Thoracic aorta (tissue), 2 donors: ENCODE measurements at places on chromosomes 12 and 14. TPM values are rescaled to one million over a fixed set of nuclear protein-coding genes. Genes with fewer than 3 reads are reported as not detected.

KRT83 gene
- total RNA-seq, result not detected

CLEC2A gene
- not detected for total RNA-seq

- H3K4me1 ChIP-seq, result no peaks in the 10 kb centered on the region
- no peak overlapping the region for H3K27ac ChIP-seq
- no peak for DNase-seq
- H3K27me3 ChIP-seq, result no peaks in the 10 kb centered on the region
- no peaks in the 10 kb centered on the region for H3K36me3 ChIP-seq
- H3K4me3 ChIP-seq, result no peak overlapping the region
Measured at GRCh38 chr12:75323663-75324062, 6.5 kb downstream of the CAPS2 start.

TBX3 gene
- total RNA-seq, result 0.81 TPM

GRCh38 chr12:1267243-1267642 lies 276.2 kb downstream of the ERC1 start:
- peaks cover 8% of the 10 kb centered on the region for H3K36me3 ChIP-seq
- H3K27ac ChIP-seq, result no peak overlapping the region
- DNase-seq, result no peak
- no peaks in the 10 kb centered on the region for H3K27me3 ChIP-seq
- no peaks in the 10 kb centered on the region for H3K4me1 ChIP-seq
- no peak overlapping the region for H3K4me3 ChIP-seq

ZFHX2 gene
- total RNA-seq, result 0.49 TPM

TOMM20L gene
- not detected for total RNA-seq

GRCh38 chr12:51841727-51842126 lies 6.8 kb downstream of the FIGNL2 start:
- no peaks in the 10 kb centered on the region for H3K4me1 ChIP-seq
- DNase-seq, result no peak
- H3K27me3 ChIP-seq, result no peaks in the 10 kb centered on the region
- H3K36me3 ChIP-seq, result no peaks in the 10 kb centered on the region
- no peak overlapping the region for H3K27ac ChIP-seq

DNA sequence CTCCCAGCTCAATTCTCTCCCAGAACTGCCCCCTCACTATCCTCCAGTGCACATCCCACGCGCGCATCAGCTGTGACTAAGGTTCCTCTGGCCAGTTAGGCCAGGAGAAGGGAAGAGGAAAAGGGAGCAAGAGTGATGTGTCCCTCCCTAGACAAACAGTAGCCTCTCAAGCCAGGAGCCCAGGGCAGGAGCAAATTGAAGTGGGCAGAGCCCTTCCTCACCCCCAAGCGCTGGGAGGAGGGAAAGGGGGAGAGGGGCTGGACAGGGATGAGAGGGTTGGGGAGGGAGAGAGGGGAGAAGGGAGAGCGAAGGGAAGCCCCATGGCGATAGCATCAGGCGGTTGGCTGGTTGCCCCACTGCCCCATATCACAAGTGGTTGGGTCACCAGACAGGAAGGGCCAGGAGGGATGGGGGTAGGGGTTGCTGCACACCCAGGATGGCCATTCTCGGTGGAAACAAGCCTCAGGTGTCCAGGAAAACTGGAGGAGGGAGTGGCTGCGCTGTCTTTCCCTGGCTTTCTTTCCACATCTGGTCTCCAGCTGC lies 1.1 kb downstream of the CD63 start:
- peak overlapping the region; percentile 95 for H3K4me3 ChIP-seq
- peaks cover 67% of the 10 kb centered on the region for H3K4me1 ChIP-seq
- no peak for DNase-seq
- peak overlapping the region; percentile 100 for H3K27ac ChIP-seq
- H3K36me3 ChIP-seq, result peaks cover 21% of the 10 kb centered on the region
- H3K27me3 ChIP-seq, result no peaks in the 10 kb centered on the region

- H3K4me1 ChIP-seq, result no peaks in the 10 kb centered on the region
- no peak for DNase-seq
- H3K4me3 ChIP-seq, result no peak overlapping the region
- H3K27me3 ChIP-seq, result no peaks in the 10 kb centered on the region
- peaks cover 4% of the 10 kb centered on the region for H3K36me3 ChIP-seq
- no peak overlapping the region for H3K27ac ChIP-seq
Measured at GRCh38 chr12:88052686-88053085, 23.5 kb upstream of the C12orf50 start.

DNA sequence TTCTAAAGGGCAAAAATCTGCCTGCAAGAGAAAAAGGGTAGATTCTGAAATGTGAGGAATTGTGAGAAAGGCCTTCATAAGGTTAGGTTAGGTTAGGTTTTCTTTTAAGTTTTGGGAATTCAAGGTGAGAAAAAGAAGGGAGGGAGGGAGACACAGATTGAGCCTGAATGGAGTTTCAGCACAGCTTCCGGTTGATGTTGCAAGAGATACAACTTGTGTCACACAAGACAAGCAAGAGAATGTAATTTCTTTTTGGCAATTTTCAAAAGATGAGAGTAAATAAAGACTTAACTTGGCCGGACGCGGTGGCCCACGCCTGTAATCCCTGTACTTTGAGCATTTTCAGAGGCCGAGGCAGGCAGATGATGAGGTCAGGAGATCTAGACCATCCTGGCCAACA lies 63.8 kb downstream of the CPSF2 start:
- DNase-seq, result no peak
- H3K4me3 ChIP-seq, result no peak overlapping the region
- no peaks in the 10 kb centered on the region for H3K27me3 ChIP-seq

DNA sequence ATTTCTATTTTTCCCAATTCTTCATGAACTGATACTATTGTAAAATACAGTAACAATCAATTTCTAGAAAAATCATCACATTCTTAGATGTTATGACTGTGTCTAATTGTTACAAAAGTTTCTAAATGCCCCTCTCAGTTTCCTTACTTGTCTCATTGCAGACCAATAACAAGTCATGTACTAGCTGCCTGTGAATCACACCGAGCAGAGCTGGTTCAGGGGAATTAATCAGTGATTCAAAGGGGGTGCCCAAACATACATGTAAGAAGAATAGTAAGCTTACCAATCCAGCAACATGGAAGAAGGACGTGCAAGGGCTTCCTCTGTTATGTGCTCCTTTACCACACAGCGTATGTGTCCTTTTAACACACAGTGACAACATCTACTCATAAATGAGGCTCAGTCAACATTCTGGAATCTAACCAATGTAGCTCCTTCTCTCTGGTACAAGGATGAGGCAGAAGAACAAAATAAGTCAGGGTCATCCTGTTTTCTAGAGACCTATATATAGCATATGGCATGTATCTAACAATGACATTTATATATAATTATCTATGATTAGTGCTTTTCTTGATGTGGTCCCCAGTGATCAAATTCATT lies 126.4 kb downstream of the SCN8A start:
- DNase-seq, result no peak
- no peaks in the 10 kb centered on the region for H3K36me3 ChIP-seq
- H3K4me1 ChIP-seq, result no peaks in the 10 kb centered on the region

SIX1 gene
- 2.6 TPM for total RNA-seq

- H3K27ac ChIP-seq, result peak overlapping the region; percentile 15
- no peaks in the 10 kb centered on the region for H3K27me3 ChIP-seq
- no peak for DNase-seq
- H3K4me1 ChIP-seq, result peaks cover 13% of the 10 kb centered on the region
- H3K36me3 ChIP-seq, result peaks cover 4% of the 10 kb centered on the region
- no peak overlapping the region for H3K4me3 ChIP-seq
Measured at GRCh38 chr12:66144791-66145754, 14.5 kb upstream of the LLPH start.

- H3K27me3 ChIP-seq, result no peaks in the 10 kb centered on the region
- H3K27ac ChIP-seq, result peak overlapping the region; percentile 90
- H3K4me3 ChIP-seq, result peak overlapping the region; percentile 97
- peaks cover 8% of the 10 kb centered on the region for H3K4me1 ChIP-seq
Measured at GRCh38 chr12:92146497-92147224, 1.0 kb upstream of the BTG1 start.

RBP5 gene
- not detected for total RNA-seq

DNA sequence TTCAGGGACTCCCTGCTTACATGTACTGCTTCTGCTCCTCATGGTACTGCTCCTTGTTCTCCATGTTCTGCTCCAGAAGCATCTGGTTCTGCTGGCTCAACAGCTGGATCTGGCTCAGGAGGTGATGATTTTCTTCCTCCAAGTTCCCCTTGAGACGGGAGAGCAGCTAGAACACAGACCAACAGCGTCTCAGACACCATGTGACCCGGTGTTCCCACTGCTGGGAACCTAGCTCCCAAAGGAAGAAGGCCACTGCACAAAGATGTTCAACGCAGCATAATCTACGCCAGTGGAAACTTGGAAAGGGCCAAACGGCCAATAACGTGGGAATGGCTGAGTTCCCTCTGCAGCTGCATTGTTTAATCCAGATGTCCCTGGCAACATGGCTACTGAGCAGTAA lies 49.6 kb upstream of the GPR68 start:
- no peaks in the 10 kb centered on the region for H3K36me3 ChIP-seq
- H3K27ac ChIP-seq, result no peak overlapping the region
- no peak overlapping the region for H3K4me3 ChIP-seq
- H3K4me1 ChIP-seq, result no peaks in the 10 kb centered on the region

TPPP2 gene
- total RNA-seq, result not detected

GRCh38 chr12:113366827-113367226 lies 8.4 kb downstream of the PLBD2 start:
- peaks cover 4% of the 10 kb centered on the region for H3K4me1 ChIP-seq
- no peak overlapping the region for H3K4me3 ChIP-seq
- H3K27ac ChIP-seq, result no peak overlapping the region

DNA sequence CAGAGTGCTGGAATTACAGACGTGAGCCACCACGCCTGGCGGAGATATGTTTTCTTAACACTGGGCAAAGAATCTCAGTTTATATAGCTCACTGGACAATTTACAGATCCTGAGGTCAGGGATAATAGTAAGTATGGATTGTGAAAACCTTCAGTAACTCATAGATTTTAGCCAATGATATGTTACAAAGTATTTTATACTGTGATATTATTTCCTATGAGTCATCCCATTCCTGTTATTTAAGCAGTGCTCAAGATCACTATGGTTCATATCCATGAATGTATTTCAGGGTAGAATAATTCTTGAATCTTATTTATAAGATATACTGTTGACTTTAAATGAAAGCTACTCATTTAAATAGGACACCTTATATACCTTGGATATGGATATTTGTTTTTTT lies 107.2 kb downstream of the RAD51B start:
- DNase-seq, result no peak
- H3K27me3 ChIP-seq, result no peaks in the 10 kb centered on the region
- no peaks in the 10 kb centered on the region for H3K36me3 ChIP-seq
- H3K4me1 ChIP-seq, result no peaks in the 10 kb centered on the region
- H3K27ac ChIP-seq, result no peak overlapping the region
- H3K4me3 ChIP-seq, result no peak overlapping the region

TAS2R9 gene
- not detected for total RNA-seq

- DNase-seq, result no peak
- H3K4me1 ChIP-seq, result peaks cover 16% of the 10 kb centered on the region
Measured at GRCh38 chr14:23123419-23123818, 4.4 kb upstream of the CEBPE start.

DCN gene
- total RNA-seq, result 869 TPM

DNA sequence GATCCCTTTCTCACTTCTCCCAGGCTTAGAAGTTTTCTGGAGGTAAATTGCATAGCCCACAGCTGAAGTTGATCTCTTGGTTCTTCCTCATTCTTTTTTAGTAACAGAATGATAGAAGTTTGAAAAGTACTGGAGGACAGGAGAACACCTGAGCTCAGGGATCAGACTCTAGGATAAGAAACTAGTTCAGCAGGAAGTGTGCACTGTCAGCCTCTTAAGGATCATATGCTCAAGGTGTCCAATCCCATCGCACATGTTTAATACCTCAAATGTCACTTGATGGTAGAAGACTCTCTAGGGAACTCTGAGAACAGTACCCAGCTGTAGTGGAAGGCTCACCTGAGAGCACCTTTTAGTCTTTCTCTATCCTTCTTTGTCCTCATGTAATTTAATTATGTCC lies 14.7 kb upstream of the LIMA1 start:
- no peak overlapping the region for H3K4me3 ChIP-seq
- peaks cover 5% of the 10 kb centered on the region for H3K4me1 ChIP-seq
- H3K36me3 ChIP-seq, result no peaks in the 10 kb centered on the region
- H3K27me3 ChIP-seq, result no peaks in the 10 kb centered on the region
- H3K27ac ChIP-seq, result no peak overlapping the region

SLC25A21 gene
- total RNA-seq, result not detected

PARPBP gene
- total RNA-seq, result 2.6 TPM

GRCh38 chr14:62126879-62127478 lies 364.8 kb downstream of the SNAPC1 start:
- H3K4me1 ChIP-seq, result no peaks in the 10 kb centered on the region
- DNase-seq, result no peak
- H3K27me3 ChIP-seq, result no peaks in the 10 kb centered on the region
- H3K4me3 ChIP-seq, result no peak overlapping the region

GRCh38 chr14:64238049-64238448 lies 56.1 kb downstream of the ESR2 start:
- no peaks in the 10 kb centered on the region for H3K36me3 ChIP-seq
- no peaks in the 10 kb centered on the region for H3K27me3 ChIP-seq
- no peak overlapping the region for H3K27ac ChIP-seq
- DNase-seq, result no peak

CCDC38 gene
- not detected for total RNA-seq

CISTR gene
- total RNA-seq, result not detected

EPYC gene
- total RNA-seq, result not detected

GLS2 gene
- 0.85 TPM for total RNA-seq

TAS2R50 gene
- 1.5 TPM for total RNA-seq

- no peaks in the 10 kb centered on the region for H3K27me3 ChIP-seq
- no peak for DNase-seq
- no peaks in the 10 kb centered on the region for H3K4me1 ChIP-seq
- H3K27ac ChIP-seq, result no peak overlapping the region
Measured at GRCh38 chr12:52132754-52133161, 53.3 kb downstream of the SMIM41 start.

- H3K36me3 ChIP-seq, result peaks cover 6% of the 10 kb centered on the region
- DNase-seq, result no peak
- peaks cover 79% of the 10 kb centered on the region for H3K4me1 ChIP-seq
- no peak overlapping the region for H3K27ac ChIP-seq
- no peaks in the 10 kb centered on the region for H3K27me3 ChIP-seq
- H3K4me3 ChIP-seq, result peak overlapping the region; percentile 39
Measured at GRCh38 chr12:120228291-120229070, 27.6 kb upstream of the RPLP0 start.

GPX2 gene
- total RNA-seq, result 5.0 TPM

DNA sequence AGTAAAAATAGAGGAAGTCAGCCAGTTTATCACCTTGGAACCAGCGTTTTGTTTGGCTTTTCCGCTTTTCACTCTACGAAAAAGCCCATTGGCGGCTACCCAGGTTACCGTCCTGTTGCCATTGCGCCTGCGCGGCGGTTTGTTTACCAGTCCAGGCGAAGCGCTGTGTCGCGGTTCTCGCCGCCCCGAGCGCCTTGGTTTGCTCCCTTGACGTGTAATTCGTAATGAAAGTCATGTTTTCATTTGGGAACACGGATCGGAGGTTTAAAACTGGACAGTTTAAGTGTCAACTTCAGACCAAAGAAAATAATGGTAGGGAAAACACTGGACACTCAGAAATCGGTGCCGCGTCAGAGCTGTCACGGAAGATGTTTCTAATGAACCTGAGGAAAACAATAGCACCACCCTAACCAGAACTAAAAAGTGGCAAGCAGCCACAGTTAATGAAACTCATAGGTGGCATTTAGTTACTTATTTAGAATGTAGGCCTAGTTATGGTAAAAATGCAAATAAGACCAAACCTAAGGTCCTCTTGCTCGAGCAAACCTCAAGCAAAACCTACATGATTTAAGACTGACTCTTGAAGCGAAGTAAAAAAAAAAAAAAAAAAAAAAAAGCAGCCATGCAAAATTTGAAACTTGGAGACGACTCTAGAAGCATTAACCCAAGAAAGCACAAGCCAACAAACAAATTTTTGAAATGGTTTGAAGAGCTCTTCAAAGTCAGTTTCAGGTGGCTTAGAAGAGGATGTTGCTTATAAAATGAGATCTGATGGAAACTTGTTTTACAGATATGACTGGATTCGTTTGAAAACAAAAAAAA lies 790 bp upstream of the GPR19 start:
- no peaks in the 10 kb centered on the region for H3K27me3 ChIP-seq
- H3K27ac ChIP-seq, result peak overlapping the region; percentile 87
- H3K4me3 ChIP-seq, result peak overlapping the region; percentile 75
- DNase-seq, result peak; percentile 55
